NCI-H526 (cell line): ENCODE measurements at places on chromosomes 3 and 15.

- no peak for DNase-seq
Observed at GRCh38 chr3:65702202-65702601, 336.5 kb downstream of the MAGI1 start.

GRCh38 chr15:45179221-45179985, 8.4 kb downstream of the SHF start:
- peak; percentile 58 for DNase-seq

GRCh38 chr15:71052356-71052755, 62.9 kb upstream of the THSD4 start:
- DNase-seq, result no peak

DNA sequence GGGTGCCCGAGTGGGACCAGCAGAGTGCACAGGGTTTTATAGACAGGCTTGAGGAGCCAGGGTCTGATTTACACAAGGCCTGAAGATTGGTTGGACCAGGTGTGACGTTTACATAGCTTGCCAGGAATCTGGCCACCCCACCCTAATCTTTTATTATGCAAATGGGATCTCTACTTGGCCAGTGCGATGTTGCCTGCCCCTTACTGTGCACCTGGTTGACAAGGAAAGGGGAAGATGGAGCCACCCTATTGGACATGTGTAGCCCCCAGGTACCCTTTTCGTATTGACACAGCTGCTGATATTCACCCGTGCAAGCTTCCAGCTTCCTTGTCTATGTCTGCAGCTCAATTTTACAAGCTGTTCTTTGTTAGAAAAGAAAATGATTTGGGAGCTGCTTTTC, 132.0 kb downstream of the ARNT2 start:
- peak; percentile 23 for DNase-seq

DNA sequence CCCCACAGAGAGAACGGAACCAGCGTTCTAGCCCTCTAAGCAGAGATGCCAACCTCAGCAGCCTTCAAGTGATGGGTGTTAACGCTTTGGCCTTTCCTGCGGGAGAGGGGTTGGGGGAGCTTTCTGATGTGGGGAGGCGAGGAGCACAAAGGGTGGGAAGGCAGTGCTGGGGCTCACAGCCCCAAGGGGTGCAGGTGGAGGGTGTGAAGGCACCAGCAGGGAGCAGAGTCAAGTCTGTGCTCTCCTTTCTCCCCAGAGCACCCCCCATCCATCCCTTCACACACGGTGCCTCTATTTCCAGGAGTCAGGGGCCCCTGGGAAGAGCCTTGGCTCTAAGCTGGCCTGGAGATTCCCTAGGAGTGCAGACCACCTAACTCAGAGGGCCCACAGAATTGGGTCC, 4.1 kb downstream of the C15orf62 start:
- no peak for DNase-seq

DNA sequence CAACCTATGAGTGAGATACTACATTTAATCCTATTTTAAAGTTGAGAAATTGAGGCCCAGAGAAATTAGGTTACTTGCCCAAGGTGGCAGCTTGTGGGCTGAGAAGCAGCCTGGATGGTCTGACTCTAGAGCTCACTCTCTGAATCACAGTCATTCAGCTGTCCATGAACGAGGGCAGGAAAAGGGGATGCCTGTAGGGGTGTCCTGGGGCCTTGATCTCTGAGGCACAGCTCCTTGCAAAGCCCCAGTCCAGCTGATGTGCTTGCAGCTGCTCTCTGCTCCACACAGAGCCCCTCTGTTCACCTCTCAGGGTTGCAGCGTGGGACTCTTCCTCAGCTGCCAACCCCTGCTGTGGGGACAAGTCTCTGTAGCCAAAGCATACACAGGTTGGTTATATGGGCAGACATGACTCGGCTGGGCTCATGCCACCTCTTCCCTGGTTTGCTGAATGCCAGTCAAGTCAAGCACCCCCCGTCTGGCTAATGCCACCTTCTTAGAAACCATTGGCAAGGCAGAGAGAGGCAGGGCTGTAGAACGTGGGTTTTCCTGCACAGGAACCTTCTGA, 56.8 kb downstream of the GASK1A start:
- no peak for DNase-seq

DNA sequence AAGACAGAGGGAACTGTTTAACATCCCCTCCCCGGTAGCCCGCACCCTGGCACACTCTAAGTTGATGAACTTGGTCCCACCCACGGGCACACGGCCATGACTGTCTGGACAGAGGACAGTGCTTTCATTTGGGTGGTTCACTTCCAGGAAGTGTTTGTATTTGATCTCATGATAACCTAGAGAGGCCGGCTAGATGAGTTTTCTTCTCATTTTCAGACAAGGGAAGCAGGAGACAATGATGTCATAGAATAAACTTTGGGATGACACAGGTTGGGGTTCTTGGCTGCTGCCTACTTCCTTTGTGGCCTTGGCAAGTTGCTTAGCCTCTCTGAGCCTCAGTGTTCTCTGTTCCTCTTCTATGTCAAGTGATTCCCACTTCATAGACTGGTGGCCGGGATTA, 16.1 kb upstream of the LYSMD4 start:
- no peak for DNase-seq

- DNase-seq, result peak; percentile 12
Observed at GRCh38 chr3:60094392-60094947, 1044.6 kb upstream of the CFAP20DC start.

GRCh38 chr3:430186-430585, 233.6 kb downstream of the CHL1 start:
- peak; percentile 10 for DNase-seq

DNA sequence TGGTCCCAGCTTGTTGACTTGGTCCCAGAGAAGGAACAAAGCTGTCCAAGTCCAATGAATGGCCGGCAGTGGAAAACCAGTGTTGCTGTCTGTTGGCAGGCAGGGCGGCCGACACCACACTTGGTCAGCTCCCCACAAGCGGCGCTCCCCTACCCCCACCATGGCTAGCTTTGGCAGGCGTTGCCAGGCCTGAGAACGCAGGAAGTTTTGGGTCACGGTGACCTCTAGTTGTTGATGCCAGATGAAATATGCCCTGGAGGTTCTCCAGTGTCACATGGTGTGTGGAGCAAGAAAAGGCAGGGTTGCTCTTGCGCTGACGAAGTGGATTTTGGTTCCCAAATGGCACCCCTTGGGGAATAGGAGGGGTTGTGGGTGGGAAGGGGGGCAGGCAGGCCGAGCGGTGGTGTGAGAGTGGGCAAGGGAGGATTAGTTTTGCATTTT, 72.7 kb upstream of the TPRG1 start:
- DNase-seq, result no peak

- no peak for DNase-seq
Observed at GRCh38 chr3:46258525-46258924, 16.3 kb downstream of the CCR3 start.

DNA sequence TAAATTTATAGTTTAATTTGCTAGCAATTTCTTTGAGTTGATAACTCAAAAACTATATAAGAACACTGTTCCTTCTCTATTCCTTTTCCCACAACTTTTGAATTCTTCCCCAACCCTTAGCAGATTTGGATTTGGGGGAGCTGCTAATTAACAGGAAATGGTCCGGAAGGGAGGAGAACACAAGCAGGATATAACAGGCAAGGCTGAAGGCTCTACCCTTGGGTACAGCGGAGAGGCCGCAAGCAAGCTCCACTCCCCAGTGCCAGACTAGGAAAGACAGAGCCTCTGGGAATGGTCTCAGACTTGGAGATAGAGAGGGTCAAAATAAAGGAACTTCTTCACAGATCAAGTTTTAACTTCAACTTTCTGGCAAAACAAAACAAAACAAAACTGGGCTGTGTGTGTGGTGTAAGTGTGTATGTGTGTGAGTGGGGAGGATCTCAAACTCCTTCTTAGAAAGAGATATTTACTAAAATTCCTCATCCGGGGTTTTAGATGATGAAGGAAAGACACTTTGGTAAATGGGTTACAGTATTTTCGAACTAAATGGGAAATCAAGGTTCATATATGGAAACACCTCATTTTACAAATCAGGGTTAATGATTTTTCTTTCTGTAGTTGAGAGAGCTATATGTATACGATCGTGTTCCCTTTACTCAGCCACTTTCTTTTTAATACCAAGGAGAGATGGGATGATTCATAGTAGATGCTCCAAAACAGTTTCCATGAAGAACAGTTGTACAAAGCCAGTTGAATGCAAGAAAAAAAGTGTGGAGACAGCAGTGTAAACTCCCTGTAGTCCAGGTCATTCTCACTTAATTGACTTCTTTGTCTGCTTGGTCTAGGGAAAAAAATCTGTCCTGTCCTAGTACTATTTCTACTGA, 161.1 kb downstream of the TP63 start:
- DNase-seq, result no peak

DNA sequence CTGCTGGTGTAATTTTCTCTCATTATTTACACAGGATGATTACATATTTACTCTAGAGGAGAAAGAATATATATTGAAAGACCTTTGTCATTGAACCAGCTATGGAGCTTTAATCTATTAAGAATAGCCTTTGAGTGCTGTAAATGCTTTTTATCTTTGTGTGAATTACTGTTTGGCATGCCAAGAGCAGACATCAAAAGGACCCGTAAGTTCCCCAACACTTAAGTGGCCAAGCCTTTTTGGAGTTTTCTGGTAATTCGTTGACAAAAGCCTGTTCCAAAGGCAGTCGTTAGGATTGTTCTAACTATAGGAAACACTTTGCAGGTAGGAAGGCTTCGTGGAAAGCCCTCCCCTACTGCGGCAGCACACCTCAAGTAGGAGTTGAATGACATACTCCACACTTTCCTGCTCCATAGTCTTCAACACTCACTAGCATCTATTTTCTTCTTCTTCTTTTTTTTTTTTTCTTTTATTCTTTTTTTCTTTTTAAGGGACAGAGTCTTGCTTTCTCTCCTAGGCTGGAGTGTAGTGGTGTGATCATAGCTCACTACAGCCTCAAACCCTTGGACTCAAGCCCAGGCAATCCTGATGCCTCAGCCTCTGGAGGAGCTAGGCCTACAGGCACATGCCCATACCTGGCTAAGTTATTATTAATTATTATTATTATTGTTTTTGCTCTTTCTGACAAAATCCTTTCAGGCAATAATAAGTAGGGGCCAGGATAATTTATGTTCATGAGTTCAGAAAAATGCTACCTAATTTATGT, 98.6 kb downstream of the SUCNR1 start:
- DNase-seq, result no peak

- DNase-seq, result no peak
Observed at GRCh38 chr3:10648181-10648580, 142.8 kb upstream of the ATP2B2 start.

GRCh38 chr3:154274348-154274747, 49.9 kb downstream of the DHX36 start:
- DNase-seq, result no peak

- no peak for DNase-seq
Observed at GRCh38 chr3:131072099-131072559, 45.5 kb downstream of the NEK11 start.

DNA sequence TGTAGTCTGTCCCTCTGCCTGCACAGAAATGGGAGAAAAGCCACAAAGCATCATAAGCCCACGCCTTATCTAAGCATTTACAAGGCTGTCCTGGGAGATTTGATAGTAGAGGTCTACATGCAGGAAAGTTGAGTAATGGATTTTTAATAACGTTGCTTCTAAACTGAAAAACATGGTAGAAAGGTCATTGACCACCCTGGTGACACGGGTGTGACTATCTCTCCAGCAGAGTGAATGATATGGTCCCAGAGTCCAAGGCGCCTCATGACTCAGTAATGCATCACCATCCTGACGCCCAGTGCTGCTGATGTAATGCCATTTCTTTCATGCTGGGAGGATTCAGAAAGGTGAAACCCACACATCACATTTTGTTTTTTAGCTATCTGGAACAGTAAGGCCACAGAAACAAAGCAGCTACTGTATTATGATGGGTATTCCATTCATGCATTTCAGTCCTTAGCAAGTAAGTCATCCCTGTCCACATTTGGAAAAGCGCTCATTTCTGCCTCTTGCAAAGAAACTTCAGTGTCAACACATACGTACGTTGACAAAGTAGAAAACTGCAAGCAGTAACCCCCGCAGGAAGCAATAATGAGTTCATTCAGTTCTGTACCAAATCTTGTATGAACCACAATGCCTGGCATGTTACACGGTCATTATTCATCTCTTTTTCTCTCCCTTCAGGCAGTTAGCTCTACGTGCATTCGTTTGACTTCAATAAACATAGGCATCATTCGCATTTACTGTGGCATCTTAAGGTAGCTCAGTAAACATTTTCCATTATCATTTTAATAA, 483.5 kb downstream of the GABRG3 start:
- no peak for DNase-seq

DNA sequence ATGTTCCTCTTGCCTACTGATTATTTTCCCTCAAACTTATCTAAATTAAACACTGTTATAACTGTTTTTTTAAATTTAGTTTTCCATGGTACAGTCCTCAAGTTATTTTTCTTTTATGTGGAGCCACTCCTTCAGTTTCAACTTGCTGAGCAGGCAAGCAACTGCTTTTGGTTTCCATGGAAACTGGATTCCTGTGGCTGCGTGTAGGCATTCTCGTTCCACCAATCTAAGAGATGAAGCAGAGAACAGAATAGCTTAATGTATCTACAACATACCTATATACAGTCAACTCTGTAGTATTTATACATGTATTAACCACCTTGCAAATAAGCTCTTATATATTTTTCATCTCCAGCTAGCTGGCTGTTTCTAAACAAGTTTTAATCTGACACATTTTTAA, 25.8 kb upstream of the ANXA2 start:
- DNase-seq, result no peak

DNA sequence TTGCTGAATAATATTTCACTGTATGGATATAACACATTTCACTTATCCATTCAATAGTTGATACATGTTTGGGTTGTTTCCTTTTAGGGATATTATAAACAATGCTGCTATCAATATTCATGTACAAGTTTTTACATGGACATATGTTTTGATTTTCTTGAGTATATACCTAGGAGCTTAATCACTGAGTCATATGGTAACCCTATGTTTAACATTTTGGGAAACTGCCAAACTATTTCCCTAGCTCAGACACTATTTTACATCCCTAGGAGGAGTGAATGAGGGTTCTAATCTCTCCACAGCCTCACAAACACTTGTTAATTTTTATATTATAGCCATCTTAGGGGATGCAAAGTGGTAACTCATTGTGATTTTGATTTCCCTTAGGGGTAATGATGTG, 66.0 kb downstream of the GPR156 start:
- no peak for DNase-seq

- no peak for DNase-seq
Observed at GRCh38 chr3:13149330-13150108, 76.3 kb upstream of the IQSEC1 start.

DNA sequence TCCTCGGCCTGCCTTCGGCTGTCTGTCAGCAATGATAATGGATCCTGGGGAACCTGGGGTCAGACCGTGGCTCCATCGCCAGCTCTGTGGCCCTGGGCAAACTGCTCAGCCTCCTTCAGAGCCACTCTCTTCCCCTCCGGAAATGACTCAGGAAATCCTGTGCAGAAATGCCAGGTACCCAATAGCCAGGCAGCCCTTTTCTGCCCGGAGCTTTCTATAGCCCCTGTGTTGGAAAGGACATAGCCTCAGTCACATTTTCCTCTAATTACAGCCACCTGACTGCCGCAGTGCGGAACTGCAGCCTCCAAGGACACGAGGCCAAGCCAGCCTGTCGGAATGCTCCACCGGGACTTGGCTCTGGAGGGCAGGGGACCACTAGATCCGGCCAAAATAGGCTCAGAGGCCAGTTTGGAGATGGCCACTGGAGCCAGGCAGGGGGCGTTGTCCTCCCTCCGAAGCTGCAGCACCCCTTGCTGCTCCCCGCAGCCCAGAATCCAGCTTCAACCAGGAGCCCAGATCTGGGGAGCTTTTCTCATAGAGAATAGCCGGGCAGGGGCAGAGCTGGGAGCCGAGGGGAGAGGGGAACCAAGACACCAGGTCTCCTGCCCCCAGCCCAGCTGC, 11.6 kb upstream of the ZXDC start:
- peak; percentile 14 for DNase-seq

GRCh38 chr15:76815421-76815820, 89.7 kb downstream of the SCAPER start:
- no peak for DNase-seq
